Ammon's horn (tissue), 1 donor: ENCODE measurements at places on chromosomes 12 and 14.

DNA sequence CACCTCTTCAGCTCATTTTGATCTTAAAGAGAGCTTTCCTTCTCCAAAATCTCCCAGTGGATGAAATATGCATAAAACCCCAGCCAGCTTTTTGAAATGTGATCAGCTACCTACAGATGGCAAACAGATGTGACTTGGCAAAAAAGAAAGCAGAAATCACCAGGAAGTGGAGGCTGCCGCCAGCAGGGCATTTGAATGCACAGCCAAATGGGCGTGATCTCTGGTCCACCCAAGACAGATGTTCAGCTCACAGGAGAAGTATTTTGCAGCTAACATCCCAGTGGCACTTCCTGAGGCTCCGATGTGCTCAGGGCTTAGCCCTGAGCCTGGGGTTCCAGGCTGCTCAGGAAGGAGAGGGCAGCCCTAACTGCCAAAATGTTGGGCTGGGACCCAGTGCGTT lies 78.3 kb downstream of the LGMN start:
- DNase-seq, result no peak

DNA sequence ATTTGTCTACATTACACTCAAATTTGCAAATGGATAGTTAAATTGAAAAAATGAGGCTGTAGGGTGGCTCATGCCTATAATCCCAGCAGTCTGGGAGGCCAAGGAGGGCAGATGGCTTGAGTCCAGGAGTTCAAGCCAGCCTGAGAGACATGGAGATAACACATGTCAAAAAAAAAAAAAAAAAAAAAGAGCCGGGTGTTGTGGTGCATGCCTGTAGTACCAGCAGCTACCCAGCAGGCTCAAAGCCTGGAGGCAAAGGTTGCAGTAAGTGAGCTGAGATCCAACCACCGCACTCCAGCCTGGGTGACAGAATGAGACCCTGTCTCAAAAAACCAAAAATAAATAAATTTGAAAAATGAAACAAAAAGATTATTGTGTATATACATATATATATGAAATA lies 119.9 kb upstream of the MGAT4C start:
- no peak for DNase-seq

DNA sequence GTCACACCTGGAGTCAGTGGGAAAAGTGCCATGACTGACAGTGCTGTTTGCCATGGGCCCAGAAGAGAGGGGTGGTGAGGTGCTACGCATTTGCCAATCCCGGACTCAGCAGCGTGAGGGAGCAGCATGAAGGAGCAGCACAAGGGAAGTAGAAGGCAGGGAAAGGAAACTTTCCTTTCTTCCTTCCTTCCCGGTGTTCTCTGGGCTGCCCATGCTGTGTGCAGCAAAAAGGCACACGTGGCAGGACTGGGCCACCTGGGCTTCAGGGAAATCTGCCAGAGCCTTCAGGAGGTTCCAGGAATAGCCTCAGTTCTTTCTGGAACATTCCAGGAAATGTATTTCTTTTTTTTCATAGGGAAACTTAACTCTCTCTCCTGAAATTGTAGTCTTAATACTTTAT lies 23.0 kb downstream of the TRIM9 start:
- no peak for DNase-seq

GRCh38 chr14:103393676-103394626 lies 8.7 kb downstream of the MARK3 start:
- no peak for DNase-seq

DNA sequence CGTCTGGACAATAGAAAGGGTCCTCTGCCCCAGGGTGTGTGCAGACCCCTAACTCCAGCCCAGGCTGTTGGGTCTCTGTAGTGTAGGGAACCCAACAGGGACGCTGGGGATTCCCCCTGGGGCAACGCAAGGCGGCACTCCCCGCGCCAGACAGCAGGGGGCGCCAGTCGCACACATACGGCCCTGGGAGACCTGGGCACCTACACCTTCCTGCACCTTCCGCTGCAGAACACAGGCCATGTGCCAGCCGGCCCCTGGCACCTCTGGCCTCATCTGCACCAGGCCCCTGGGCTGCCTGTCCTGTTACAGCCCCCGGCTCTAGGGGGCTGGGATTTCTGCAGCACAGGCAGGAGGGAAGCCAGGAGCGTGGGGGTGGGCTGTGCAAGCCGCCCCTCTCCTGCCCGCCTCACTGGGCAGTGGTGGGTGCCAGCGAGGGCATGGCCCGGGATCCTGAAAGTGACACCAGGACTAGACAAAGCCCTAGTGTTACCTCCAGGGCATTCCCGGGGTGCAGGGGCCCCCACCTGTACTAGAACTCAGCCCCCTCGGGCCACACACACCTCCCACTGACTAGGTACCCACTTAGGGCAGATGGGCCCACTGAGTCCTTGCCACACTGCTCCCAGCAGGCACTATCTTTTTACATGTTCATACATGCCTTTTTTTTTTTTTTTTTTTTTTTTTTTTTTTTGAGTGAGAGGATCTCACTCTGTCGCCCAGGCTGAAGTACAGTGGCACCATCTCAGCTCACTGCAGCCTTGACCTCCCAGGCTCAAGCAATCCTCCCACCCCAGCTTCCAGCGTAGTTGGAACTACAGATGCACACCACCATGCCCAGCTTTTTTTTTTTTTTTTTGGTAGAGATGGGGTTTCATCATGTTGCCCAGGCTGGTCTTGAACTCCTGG lies 37.5 kb downstream of the CCNK start:
- DNase-seq, result peak; percentile 72
